Naive thymus-derived CD8-positive, alpha-beta T cell (primary cell): ENCODE measurements at places on chromosomes 7 and 10.

- DNase-seq = no peak
Measured at GRCh38 chr7:31204071-31204470, 136.5 kb downstream of the NEUROD6 start.

- no peak for DNase-seq
Measured at GRCh38 chr7:10939237-10939910, 34.3 kb upstream of the PHF14 start.

DNA sequence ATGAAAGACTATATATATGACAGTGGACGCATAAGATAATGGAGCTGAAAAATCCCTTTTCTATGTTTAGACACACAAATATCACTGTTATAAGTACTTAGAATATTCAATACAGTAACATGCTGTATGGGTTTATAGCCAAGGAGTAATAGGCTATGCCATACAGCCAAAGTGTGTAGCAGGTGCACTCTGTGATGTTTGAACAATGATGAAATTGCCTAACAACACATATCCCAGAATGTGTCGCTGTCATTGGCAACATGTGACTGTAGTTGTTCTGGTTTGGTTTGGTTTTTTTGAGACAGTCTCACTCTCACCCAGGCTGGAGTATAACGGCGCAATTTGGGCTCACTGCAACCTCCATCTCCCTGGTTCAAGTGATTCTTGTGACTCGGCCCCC is 26.1 kb downstream of the NOM1 start:
- no peak for DNase-seq

- no peak for DNase-seq
Measured at GRCh38 chr7:129889133-129889844, 63.5 kb downstream of the UBE2H start.

- no peak for DNase-seq
Measured at GRCh38 chr7:49771427-49772176, 1.8 kb upstream of the VWC2 start.

DNA sequence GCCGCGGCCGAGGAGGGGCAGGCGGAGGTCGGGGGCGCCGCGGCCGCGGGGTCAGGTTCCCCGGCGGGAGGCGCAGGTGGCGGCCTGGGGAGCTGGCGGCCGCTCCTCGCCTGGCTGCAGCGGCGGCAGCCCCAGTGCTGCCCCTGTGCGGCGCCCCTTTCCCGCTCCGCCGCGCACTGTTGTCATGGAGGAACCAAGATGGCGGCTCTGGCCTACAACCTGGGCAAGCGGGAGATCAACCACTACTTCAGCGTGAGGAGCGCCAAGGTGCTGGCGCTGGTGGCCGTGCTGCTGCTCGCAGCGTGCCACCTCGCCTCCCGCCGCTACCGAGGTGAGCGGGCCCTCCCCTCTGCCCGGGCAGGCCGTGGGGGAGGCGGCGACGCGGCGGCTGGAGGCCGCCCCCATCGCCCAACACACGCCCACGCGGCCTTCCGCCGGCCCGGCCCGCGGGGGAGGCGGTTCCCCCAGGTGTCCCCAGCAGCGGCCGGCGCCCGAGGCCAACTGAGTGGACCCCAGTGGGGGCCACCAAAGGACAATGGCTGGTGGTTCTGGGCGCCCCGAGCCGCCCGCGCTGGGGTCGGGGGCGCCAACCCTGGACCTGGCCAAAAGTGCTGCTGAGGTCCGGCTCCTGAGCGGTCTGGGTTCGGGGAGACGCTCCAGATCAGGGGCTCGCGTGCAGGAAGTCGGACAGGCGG is 425 bp downstream of the CASD1 start:
- DNase-seq = peak; percentile 75

GRCh38 chr10:130009228-130009627 is 45.2 kb upstream of the EBF3 start:
- DNase-seq = no peak

DNA sequence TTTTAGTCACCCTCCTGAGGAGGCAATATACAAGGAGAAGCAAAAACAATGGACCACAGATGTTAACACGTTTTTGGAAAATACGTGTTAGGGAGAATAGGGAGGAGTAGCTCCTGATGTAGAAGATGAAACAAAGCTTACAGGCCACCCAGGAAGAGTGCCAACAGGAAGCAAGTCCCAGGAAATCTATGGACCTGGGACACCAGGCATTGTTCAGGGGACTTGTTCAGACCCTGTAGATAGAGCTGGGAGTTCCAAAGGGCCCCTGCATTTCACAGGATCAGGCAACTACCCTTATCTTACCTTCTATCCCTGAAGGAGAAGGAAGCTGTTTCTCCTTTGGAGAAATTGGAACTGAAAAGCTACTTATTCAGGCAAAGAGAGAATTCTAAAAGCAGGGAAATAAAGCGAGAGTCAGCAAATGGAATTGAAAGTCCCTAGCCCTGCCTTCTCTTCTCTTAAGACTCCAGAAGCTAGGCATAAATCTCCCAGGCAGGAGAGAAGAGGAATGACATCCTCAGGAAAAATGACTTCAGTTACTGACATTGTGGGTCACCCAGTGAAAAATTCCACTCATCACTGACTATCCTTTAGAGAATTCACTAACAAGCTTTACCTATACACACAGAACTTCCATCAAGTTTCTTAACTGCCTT is 77.7 kb upstream of the FAM3C start:
- no peak for DNase-seq

- DNase-seq = no peak
Measured at GRCh38 chr10:5502061-5502521, 2.7 kb upstream of the CALML5 start.

DNA sequence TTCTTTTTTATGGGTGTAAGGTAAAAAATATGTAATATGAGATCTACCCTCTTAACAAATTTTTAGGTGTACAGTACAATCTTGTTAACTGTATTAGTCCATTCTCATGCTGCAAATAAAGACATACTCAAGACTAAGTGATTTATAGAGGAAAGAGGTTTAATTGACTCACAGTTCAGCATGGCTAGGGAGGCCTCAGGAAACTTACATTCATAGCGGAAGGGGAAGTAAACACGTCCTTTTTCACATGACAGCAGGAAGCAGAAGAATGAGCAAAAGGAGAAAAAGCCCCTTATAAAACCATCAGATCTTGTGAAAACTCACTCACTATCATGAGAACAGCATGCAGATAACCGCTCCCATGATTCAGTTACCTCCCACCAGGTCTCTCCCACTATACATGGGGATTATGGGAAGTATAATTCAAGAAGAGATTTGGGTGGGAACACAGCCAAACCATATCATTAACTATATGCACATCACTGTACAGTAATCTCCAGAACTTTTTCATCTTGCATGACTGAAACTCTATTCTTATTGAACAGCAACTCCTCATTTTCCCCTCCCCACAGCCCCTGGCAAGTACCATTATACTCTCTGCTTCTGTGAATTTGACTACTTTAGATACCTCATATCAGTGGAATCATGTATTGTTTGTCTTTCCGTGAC is 127.4 kb downstream of the WNT2 start:
- DNase-seq = no peak

DNA sequence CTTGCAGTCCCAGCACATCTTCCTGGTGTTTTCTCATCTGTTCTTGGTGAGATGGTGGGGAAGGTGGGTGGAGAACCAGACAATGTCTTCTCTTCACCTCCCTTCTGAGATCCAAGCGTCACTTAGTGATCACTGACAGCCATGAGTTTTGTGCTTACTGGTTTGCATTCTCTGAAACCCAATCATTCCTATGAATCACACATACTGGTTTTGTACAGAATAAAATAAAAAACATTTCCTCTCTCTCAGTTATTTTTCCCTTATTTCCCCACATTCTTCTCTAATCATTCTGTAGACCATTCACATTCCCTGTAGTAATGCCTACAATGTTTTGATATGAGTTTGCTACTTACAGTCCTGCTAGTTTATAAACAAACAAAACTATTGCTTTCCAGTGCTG is 143.8 kb upstream of the SLC13A1 start:
- no peak for DNase-seq

DNA sequence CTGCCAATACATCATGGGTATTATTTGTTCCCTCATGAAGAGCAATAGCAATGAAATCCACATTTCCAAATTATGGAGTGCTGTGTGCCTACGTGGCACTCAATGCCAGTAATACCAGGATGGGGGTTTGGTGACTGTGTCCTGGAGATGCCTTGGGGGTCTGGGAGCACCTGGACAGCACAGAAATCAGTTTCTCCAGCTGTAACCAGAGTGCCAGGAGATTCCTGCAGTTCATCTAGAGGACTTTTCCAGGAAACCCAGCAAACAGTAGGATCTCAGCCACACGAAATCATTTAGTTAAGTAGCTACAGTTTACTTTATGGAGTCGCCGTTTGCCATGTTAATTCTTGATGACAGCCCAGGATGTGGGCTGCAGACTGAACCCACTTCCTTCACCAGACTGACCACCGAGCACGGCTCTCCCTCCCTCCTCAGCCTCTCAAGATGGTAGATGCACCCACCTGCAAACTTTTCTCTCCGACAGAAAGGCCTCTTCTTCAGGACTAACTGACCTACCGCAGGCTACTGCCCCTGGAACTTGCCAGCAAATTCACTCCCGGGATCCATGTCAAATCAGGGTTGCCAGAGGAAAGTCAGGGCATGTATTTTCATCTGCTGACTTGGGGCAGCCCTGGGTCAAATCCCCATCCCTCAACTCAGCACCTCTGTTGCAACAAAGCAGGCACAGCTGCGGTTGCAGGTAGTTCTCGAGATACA is 30.3 kb downstream of the MKI67 start:
- no peak for DNase-seq

DNA sequence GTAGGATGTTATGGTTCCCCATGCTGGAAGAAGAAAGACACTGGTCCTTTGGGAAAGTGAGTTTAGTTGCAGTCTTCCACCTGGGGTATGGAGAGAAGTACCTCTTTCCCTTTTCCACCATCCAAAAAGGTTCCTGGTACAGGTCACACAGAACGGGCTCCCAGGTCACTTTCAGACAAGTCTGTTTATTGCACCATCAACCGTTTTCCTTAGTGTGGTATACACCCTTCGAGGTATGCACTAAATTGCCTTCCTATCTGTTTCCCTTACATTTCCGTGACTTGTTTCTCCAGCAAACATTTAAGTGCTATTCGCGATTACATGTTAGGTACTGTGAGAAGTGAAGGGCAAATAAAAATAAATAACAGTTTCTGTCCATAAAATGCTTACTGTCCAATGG is 185.1 kb downstream of the ARL4A start:
- no peak for DNase-seq

DNA sequence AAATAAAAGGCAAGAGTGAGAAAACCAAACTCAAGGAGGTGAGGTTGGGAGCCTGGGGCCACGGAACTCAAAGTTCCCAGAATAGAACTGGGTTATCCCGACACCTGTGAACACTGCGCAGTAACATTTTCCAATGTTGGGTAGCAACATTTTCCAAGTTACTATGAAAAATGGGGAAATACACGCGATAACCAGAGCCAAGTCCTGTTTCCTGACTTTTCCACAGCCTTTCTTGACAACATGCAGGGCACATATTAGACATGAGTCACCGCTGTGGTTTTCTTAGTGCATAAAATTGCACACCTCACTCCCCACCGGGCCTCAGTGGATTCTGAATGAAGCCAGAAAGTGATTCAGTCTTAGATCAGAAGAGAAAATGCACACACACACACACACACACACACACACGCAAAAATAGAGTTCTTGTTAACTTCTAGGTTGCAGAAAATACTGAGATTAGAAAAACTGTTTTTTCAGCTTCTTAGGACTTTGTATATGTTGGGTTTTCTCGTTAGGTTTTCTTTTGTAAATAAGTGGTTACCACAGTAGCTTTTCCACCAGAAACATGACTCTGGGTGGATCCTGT is 70.0 kb downstream of the CAMK1D start:
- DNase-seq = no peak

- no peak for DNase-seq
Measured at GRCh38 chr7:133614251-133614650, 361.4 kb downstream of the EXOC4 start.

DNA sequence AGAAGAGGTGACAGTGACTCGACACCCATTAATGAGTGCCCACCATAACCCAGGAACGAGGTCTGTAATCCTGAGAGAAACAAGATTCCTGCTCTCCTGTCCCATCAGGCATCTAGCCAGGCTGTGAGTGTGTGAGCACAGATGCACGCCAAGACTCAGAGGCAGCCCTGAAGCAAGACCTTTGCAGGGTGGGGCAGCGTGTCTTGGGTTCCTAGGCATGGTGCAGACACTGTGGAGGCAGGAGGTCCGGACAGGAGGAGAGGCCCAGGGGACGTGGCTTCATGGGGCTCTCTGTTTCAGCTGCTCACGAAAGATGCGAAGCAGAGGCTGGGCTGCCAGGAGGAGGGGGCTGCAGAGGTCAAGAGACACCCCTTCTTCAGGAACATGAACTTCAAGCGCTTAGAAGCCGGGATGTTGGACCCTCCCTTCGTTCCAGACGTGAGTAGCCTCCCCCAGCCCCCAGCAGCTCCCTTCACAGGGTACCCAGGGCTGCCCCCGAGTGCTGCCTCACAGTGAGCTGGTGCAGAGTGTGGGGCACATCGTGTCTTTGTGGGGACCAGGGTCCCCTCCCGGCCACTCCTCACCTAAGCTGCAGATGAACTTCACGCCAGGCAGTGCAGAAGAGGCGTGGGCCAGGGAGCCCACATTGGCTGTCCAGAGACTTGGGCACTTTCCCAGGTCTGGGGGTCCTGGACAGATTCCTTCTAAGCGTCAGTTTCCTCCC is 94.5 kb downstream of the RGS10 start:
- DNase-seq = no peak
